ENCODE measurements at places on chromosomes 4 and X.

- DNase-seq = no peak
These were observed 42.3 kb downstream of the RBM47 start for GRCh38 chr4:40587351-40587750.

DNA sequence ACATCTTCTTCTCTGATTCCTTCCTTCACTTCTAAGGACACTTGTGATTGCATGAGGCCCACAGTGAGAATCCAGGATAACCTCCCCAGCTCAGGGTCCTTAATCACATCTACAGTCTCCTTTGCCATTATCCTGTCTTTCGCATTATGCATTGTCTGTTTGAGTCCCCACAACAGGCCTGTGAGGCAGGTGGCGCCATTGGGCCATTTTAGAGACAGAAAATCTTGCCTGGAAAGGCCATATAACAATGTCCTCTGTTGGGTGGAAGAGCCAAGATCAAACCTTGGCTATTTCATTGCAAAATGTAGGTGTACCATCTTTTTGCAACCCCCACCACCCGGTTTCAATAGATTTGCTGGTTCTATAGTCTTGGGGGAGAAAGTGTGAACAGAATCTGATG is 11.8 kb upstream of the DCUN1D4 start:
- peak; percentile 28 for DNase-seq

DNA sequence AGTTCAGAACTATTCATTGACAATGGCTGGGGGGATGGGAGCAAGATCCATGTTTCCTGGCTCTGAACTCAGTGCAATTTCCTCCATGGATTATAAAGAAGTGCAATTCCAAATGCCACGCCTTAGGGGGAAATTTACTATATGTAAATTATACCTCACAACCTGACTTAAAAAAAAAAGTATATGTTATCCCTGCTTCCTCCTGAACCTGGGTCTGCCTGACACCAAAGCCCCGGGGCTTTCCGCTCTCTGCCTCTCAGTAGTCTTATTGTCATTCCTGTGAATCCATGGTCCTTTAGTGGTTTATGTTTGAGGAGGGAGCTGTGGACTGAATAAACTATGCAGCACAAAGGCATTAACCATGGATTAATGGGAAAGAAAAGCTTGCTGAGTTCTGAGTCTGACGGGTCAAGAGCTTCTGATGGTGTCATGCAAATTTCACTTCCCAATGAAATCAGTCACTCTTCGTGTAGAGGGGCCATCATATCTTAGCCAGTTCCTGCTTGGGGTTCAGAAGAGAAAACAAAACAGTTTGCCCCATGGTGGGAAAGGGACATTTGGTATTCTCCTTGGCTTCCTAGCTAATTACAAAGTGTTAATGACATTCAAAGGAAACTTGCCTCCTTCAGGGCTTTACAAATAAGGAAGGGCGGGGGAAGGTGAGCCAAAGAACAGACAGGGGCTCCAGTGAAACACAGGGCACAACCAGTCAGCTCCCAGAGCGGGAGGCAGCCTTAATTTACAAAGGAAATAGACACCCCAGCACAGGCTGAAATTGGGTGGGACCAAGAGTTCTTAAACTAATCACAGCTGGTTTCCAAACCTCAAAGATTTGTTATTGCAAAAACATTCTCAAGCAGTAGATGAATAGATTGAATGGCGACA is 14.3 kb downstream of the FAM9C start:
- DNase-seq = no peak

- no peak for DNase-seq
These were observed 252.9 kb upstream of the KLF3 start for GRCh38 chr4:38411092-38411491.

DNA sequence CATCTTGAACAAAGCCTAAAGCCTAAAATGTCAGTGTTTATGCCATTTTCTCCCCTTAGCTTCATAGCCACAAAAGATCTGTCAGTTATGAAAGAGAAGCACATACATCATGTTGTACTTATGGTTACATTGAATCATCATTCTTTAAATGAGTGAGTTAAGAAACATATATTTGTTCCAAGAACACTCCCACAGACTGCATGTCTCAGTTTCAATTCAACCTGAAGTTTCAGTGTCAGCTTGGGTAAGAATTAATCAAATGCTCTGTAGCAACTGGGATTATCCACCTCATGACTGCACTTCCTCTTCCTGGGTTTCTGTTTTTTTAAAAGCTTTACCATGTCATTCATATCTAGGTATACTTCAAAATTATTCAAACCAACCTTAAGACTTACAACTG is 3.9 kb upstream of the TMPRSS11B start:
- DNase-seq = no peak

GRCh38 chr4:53592686-53593501 is 1.6 kb upstream of the LNX1 start:
- no peak for DNase-seq

GRCh38 chrX:21840193-21840545 is 752 bp downstream of the MBTPS2 start:
- DNase-seq = no peak

DNA sequence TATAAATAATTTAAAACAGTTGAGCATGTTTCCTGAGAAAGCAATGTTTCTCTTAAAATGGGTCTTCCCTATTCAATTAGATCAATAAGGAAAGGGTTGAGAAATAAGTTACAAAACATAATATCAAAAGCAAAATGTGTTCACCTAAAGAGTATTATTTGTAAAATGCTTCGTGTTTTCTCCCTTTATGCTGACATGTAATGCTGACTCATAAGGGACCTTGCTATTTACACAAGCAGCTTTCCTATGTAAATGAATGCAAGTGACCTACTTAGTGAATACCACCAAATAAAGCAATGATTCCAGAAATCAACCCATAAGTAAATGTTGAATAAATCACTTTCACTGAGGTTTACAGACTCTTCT is 91.5 kb downstream of the ELOVL6 start:
- no peak for DNase-seq

- DNase-seq = no peak
These were observed 277.3 kb upstream of the TRPC5 start for GRCh38 chrX:112359906-112360305.

DNA sequence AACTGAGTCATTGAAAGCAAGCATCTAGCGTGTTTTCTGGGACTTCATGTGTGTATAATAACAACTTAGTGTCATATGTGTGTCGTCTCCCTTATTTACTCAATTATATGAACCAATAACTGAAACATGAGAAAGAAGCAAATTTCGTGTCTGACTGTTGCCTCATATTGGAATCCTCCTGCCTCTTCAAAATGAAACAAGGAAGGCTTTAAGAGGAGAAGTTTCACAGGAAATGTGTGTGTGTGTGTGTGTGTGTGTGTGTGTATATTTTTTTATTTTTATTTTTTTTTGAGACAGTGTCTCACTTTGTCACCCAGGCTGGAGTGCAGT is 145.8 kb upstream of the SFRP2 start:
- no peak for DNase-seq

- DNase-seq = no peak
These were observed 139.0 kb upstream of the JADE1 start for GRCh38 chr4:128670513-128670912.

DNA sequence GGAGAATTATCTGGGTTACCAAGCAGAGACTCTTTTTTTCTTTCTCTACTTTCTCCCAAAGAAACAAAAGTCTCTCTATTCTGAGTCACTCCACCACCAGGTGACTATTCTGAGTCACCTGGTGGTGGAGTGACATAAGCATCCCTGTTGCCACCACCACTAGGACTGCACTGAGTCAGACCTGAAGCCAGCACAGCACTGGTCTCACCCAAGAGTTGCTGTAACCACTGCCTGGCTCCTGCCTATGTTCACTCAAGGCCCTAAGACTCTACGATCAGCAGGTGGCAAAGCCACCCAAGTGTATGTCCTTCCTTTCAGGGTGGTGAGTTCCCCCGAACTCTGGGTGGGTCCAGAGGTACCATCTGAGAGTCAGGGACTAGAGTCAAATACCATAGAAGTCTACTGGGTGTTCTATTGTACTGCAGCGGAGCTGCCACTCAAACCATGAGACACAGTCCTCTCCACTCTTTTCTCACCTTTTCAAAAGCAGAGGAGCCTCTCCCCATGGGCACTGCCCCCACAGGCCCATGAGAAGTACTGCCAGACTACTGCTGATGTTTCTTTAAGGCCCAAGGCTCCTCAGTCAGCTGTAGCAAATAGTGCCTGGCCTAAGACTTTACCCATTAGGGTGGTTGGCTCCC is 209.6 kb upstream of the IRS4 start:
- DNase-seq = no peak

DNA sequence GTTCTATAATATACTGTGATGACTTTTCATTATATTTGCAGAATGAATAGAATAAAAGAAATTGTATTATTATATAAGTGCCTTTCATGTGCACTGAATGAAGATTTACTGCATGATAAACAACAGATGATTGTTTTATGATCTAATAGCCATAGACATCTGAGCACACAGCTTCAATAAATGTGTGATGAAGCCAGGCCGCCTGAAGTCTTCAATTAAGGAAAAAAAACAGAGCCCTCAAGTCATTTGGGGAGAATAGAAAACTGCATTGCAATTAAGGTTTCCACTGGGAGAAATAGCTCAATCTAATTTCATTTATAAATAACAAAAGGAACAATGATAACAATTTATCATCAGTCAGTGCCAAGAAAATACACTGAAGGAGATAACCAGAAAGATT is 955.2 kb downstream of the FSTL5 start:
- DNase-seq = no peak

- DNase-seq = no peak
These were observed 67.5 kb downstream of the NEUROG2 start for GRCh38 chr4:112448306-112449132.

GRCh38 chr4:7487998-7488671 is 53.4 kb upstream of the PSAPL1 start:
- DNase-seq = no peak

GRCh38 chr4:85642356-85643100 is 167.6 kb downstream of the ARHGAP24 start:
- DNase-seq = no peak

DNA sequence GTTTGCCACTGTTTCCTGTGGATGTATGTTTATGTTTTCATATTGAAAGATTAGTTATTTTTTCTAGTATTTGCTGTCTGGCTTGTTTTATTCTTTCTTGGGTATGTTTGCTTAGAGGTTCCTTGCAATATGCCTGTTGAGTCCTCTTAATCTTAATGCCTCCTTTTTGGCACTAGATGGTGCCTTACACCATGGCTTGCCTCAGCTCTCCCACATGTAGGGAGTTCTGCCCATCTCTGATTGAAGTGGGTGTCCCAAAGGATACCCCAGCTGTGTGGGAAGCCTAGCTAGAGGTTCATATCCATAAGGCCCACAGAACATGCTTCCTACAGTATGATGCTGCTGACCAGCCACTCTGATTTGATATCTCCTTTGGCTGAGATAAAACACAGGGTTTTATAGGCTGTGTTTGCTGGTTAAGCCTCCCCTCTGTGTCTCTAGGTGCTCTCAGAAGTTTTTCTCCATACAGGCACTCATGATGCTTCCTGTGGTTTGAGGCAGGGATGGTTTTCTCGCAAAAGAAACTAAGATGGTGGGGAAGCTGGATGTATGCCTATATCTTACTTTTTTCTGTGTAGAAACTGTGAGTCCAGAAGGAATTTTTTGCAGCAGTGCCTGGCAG is 162.4 kb downstream of the ASB9 start:
- DNase-seq = no peak

DNA sequence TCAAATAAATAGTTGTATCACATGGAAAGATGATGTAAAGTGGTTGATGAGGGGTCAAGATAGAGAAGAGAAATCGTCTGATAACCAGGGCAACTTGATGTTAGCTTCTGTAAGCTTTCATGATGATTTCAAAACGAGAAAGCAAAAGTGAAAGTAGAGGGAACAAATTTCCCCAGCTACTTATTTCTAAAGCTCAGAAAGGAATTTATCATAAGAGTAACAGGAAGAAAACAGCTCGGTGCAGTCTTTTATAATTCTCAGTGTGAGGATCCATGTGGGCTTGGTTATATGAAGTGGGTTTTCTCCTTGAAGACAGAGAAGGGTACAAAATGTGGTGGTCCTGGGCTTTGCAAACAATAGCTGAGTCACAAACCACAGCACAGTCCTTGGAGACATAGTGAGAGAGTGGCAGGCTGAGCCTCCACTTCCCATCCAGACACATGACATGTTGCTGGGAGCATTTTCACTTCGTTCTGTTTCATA is 32.1 kb upstream of the GLRA2 start:
- no peak for DNase-seq

DNA sequence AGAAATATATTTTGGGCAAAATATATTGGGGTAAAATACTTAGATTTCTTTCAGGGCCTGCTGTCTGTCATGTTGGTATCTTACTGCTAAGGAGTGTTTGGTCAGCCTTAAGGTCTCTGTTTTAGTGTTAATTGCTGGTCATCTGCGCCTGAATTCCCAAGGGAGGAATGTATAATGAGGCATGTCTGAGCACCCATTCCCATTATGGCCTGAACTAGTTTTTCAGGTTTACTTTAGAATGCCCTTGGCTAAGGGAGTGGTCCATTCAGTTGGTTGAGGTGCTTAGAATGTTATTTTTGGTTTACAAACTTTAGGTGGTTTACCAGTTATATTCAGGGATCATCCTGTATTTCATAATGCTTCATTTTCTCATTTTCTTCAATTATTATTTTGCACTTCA is 125.9 kb downstream of the CFAP299 start:
- DNase-seq = no peak

GRCh38 chrX:110258552-110258951 is 59.3 kb downstream of the AMMECR1 start:
- DNase-seq = no peak

DNA sequence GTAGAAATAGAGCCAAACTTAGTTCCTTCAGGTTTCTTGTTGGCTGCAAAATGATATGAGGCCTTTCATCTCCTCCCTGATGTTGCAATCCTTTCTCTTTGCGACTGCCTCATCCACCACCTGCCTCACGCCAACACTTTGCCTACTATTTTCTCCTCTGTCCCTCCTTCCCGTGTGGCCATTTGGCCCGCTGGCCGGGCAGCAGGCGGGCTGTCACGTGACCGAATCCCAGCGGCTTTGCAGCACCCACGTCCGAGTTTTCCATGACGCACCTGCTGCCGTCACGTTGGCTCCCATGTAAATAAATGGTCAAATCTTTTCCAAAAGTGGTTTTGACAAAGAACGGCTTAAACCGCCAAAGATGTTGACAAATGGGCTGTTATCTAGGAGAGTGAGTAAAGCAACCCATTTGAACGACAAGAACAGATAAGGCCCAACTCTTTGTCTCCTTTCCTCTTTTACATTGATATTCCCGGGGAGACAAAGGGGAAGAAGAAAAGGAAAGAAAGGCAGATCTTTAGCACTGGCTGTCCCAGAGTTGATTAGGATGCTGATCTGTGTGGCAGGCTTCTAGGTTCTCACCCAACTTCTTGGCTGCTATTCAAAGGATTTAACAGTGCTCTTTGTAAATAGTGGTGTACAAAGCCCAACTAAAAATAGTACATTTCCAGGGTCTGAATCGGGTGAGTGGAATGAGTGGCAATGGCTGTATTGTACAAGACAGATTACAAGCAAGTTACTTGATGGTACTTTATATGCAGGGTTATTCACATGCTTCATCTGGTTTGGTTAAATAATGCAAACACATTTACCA is 174.2 kb upstream of the JADE1 start:
- DNase-seq = no peak

- DNase-seq = no peak
These were observed 20.5 kb upstream of the BLTP1 start for GRCh38 chr4:122131562-122132157.

- DNase-seq = no peak
These were observed 444.8 kb upstream of the SLIT2 start for GRCh38 chr4:19806865-19807264.
